ENCODE measurements at places on chromosomes 2 and 18.

DNA sequence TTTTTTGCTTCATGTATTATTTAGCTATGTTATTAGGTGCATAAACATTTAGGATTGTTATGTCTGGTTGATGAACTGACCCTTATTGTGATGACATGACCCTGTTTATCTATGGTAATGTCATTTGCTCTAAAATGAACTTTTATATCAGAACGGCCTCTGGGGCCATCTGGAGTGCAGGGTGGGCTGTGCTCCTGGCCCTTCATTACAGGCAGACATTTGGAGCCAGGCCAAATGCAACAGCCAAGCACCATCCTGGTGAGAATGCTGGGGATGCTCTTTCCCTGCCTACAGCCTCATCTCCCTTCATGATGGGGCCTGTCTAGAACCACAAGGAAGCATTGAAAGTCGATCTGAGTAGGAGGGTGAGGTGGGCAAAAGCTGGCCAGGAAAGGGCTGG lies 38.0 kb downstream of the HJURP start:
- DNase-seq = no peak

- DNase-seq = no peak
These were observed 21.7 kb downstream of the CEP68 start for GRCh38 chr2:65077898-65078297.

- DNase-seq = peak; percentile 83
These were observed 1.2 kb downstream of the CFLAR start for GRCh38 chr2:201116959-201117734.

DNA sequence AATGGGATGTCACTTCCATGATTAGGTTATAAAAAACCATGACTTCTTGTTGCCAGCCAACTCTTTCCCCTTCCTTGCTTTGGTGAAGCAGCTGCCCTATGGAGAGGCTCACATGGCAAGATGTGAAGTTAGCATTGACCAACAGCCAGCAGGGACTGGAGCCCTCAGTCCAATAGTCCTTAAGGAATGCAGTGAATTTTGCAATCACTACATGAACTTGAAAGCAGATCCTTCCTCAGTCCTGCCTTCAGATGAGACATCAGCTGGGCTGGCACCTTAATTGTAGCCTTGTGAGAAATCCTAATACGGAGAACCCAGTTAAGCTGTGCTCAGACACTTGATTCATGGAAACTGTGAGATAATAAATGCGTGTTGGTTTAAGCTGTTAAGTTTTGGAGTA lies 61.8 kb downstream of the ATP8B1 start:
- no peak for DNase-seq

DNA sequence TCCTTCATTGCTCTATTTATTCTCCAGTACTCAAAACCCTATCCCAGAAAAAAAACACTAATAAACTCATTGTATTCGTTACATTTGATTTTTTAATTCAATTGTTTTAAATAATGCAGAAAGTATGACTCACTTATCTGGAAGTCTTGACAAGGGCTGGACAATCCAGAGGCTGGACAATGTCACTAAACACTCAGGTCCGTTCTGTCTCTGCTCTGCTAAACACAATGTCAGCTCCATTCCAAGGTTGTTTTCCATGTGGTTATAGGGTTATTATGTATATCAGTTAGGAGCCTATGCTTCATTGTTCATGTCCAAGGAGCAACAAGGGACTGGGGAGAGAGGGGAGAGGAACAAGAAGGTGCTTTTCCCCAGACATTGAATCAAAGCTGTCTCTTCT lies 125.5 kb downstream of the IRS1 start:
- no peak for DNase-seq

DNA sequence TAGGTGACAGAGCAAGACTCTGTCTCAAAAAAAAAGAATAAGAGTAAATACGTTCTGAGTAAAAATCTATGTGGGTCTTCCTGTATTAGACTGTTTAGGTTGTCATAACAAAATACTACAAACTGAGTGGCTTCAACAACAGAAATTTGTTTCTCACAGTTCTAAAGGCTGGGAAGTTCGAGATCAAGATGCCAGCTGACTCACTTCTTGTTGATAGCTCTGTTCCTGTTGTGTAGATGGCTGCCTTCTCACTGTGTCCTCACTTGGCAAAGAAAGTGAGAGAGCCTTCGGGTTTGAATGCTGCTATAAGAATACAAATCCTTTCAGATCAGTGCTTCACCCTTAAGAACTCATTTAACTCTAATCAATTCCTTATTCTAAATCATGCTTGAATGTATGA lies 430.0 kb upstream of the VWC2L start:
- DNase-seq = no peak

- no peak for DNase-seq
These were observed 231.4 kb downstream of the HAUS1 start for GRCh38 chr18:46335534-46336101.

DNA sequence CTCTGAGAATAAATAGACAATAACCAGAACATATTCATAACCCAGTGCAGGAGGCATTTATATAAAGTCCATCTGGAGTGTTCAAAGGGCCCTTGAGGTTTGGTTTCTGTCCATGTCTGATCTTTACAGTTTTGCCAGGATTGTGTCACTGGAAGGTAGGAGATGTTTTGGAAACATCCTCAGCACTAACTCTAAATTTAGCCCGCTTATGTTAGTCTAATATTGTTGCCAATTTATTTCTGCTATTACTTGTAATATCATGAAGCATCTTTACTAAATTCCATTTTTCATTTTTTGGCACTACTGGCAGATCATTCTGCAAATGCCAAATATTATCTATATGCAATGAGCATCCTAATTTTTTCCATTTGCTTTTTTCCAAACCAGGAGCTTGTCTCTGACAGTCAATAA lies 22.4 kb upstream of the REV1 start:
- DNase-seq = no peak

DNA sequence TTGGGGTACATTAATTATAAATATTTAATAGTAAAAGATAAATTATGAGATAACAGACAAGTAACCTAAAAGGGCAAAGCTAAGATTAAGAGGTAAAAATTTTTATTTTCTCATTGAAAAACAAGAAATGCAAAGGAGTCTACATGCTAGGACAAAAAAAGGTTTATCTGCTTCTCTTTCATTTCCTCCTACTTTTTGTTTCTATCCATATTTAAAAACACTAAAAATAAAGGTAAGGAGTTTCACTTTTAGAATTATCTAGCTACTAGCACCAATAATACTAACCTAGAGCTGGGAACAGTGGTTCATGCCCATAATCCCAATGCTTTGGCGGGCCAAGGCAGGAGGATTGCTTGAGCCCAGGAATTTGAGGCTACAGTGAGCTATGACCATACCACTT lies 1551.7 kb upstream of the SLC39A10 start:
- no peak for DNase-seq

DNA sequence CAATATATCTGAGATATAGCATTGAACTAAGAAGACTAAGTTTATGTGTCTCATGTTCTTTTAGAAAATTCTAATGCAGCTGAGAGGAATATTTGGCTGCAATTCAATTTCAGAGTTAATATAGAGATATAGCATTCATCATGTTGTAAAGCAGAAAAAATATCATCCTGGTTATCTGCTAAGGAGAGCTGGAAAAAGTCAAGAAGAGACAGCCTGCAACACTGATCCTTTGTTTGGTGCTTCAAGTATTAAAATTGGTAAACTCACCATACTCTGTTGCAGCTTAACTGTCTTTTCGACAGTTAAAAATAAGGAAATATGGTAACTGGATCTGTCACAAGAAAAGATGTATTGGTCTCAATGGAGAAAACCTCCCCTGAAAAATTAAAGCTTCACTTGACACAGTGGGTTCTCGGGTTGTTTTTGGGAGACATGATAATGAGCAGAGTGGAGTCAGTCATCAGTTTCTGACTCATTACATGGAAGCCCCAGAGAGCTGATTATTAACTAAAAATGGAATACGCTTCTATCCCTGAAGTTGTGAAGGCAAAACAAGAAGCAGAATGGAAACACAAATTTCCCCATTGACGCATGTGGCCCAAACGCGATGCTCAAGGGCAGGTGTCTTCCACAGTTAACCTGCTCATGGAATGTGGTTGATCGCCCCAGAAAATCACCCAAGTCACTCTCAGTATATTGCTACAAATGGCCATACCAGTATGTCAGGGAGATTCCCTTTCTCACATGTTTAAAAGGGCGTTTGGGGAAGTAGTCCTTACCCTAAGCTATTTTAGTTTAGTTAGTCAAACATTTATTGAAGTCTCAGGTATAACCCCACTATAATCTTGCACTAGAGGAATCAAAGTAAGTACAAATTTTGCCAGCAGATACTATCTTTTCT lies 8.2 kb downstream of the BCL2 start:
- DNase-seq = no peak

- DNase-seq = no peak
These were observed 16.2 kb downstream of the GULP1 start for GRCh38 chr2:188307850-188308283.

- DNase-seq = peak; percentile 40
These were observed 42.5 kb downstream of the LYPD1 start for GRCh38 chr2:132627536-132627935.

- no peak for DNase-seq
These were observed 242.1 kb upstream of the MYT1L start for GRCh38 chr2:2573205-2573604.

DNA sequence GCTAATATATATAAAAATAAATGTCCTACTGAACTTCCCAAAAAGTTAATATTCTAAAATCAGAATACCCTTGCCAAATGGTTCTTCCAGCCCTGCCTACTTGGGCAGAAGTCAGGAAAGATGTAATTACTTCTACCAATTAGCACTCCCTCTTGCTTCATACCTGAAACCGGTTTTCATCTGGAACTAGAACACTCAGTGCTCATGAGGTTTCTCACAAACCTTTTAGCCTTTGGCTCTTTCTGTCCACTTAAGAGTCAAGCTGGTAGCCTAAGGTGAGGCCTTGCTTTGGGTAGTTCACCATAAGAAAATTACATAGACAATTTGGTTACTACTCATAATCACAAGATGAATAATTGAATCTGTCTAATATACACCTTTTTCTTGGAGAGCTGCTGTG lies 4.1 kb downstream of the DSG3 start:
- DNase-seq = no peak

DNA sequence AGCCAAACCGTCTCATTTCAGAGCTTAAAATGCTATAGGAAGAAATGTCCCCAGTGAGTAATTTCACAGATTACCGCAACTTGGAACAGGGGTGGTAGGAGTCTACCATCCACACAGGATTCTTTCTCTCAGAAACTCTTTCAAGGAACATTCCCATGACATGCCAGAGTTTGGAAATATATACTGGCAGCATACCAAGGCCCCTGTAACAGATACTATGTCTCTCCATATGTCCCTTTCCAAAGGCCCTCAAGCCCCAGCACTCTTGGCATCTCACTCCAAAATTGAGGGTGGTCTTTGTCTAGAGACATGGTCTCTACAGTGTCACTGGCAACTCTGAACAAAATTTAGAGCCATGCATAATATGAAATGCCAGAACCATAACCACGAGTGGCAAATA lies 11.0 kb downstream of the FIGLA start:
- no peak for DNase-seq

- DNase-seq = no peak
These were observed 441.8 kb downstream of the SETBP1 start for GRCh38 chr18:45122506-45122905.

DNA sequence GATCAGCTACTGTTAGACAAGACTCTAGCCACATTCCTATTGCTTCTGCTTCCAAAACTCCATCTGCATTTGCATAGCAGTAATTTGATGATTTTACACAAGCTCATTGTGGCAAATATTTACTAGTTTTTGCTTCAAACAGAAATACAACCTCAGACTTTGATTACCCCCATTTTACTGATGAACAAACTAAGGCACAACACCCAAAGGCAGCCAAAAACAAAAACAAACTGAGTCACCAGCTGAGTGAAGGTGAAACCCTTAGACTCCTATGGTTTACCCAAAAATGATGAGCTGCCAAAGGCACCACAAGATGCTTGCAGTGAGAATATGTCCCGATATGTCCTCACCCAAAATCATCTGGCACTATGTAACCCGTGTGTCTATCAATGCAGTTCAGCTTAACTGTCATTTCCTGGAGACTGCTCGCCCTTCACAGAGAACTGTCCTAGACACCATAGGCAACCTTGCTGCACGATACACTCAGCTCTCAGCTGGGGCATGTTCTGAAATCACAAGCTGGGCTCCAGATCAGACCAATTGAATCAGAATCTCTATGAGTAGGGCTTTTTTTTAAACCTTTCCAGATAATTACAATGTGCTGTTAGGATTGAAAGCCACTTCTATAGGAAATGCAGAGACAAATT lies 4.1 kb upstream of the EVA1A start:
- no peak for DNase-seq

- no peak for DNase-seq
These were observed 209.4 kb upstream of the SP5 start for GRCh38 chr2:170505631-170506275.

DNA sequence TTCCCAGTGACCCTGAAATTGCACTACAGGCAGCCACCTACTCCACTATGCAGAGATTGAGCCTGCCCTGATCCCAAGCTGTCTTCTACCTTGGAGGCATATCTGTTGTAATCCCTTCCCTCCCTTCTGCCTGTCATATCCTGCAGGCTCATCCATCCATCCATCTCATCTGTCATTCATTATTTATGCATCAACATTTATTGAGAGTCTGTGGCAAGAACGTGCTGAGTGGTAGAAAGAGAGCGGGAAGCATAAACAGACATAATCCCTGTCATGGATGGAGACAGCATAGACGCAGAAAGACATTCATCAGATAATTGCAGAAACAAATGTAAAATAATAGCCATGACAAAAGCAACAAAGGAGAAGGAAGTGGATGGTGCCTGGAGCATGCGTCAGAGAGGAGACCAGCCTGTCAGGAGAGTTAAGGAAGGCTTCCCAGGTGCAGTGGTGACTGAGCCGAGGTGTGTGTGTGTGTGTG lies 110.7 kb upstream of the STPG4 start:
- DNase-seq = no peak

DNA sequence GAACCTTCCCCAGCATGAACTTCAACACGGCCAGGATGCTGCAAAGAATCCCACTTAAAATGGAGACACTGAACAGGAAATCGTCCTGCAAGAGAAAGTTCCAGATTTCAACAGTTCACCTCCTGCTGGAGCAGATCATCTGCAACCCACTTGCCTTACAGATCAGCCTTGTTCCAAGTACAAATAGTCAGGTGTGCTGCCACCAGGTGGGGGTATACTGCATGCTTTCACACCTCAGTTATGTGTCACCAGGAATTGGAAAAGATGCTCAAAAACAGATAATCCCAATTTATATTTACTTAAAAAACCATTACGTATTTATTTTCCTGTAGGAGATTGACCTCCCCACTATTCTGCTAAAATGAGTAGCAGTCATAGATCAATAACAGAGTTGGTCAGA lies 212.3 kb downstream of the MGAT5 start:
- DNase-seq = peak; percentile 56

- DNase-seq = no peak
These were observed 8.1 kb upstream of the SLC16A14 start for GRCh38 chr2:230076819-230077218.

DNA sequence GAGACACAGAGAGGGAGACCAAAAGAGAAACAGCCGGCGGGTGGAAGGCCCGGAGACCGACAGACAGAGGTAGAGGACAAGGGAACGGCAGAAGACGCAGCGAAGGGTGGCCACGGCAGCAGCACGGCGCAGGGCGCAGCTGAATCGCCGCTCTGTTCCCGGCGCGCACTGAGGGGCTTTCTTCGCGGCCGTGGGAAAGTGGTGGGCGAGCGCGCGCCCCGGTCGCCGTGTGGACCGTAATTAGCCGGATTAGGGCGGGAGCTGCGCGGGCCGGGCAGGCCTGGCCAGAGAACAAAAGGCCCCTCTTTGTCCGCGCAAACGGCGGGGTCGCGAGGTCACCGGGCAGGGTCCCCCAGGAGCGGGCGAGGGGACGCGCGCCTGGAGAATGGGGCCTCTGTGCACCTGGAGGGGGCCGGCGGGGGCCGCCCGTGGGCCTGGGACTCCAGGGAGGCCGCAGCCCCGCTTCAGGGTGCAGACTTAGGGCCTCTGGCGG lies 158.3 kb downstream of the ZFP36L2 start:
- DNase-seq = no peak
